NCI-H2107 (cell line): ENCODE measurements at places on chromosomes 13 and 19.

GRCh38 chr13:40540328-40541044 is 126.0 kb downstream of the FOXO1 start:
- no peak for DNase-seq

GRCh38 chr19:5865772-5866171 is 4.6 kb downstream of the FUT5 start:
- no peak for DNase-seq

DNA sequence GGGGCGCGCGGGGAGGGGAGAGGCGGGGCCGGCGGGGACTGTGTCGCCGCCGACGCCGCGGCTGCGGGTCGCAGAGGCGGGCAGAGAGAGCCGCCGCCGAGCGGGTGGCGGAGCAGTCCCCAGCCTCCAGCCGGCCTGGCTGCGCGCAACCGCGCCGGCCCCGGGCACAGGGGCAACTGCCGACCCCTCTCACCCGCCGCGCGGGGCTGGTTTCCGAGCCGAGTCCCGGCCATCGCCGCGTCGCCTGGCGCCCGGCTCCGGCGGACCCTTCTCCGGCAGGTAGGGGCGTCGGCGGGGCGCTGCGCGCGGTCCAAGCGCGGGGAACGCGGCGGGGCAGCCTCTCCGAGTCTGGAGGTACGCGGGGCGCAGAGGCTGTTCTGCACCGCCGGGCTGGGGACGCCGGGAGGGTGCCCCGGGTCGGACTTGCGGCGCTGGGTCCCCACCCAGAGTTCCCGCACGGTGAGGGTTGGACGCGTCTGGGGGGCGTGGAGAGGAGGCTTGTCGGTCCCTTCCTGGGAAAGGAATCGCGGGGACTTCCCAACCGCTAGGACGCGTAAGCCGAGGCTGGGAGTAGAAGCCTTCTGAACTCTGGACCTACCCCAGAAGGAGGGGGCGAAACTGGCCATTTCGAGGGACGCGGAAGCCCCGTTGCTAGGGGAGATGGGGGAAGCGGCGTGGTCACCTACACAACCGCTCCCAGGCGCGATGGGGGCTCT is 133.6 kb upstream of the MYO16 start:
- no peak for DNase-seq

GRCh38 chr13:109427148-109427547 is 359.2 kb downstream of the IRS2 start:
- no peak for DNase-seq

GRCh38 chr19:5804516-5805461 is at the start of gene NRTN:
NRTN (plus strand) TSS chr19:5805067; CDS start chr19:5824166, 19,099 bp downstream.
- no peak for DNase-seq

DNA sequence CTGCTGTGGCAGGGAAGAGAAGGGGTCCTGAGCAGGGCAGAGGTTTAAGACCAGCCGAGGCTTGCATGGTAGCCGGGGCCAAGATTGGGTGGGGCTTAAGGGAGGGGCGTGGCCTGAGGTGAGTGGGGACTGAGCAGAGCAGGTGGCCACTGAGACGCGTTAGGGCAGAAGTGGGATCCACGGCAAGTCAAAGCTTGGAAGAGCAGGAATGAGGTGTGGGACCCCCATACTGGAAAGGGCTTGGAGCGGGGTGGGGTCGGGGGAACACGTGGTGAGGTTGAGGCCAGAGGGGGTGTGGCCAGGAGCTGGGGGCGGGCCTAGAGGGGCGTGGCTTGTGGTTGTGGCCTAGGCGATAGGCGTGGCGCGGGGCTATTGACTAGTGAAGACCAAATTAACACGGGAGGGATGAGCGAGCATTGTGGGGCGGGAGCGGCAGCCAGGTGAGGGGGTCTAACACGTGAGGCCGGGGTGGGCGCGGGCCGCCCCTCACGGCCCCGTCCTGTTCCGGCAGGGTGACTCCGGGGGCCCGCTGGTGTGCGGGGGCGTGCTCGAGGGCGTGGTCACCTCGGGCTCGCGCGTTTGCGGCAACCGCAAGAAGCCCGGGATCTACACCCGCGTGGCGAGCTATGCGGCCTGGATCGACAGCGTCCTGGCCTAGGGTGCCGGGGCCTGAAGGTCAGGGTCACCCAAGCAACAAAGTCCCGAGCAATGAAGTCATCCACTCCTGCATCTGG is 3.3 kb downstream of the CFD start:
- no peak for DNase-seq

- no peak for DNase-seq
These were observed 10.0 kb downstream of the POLRMT start for GRCh38 chr19:623175-623916.

DNA sequence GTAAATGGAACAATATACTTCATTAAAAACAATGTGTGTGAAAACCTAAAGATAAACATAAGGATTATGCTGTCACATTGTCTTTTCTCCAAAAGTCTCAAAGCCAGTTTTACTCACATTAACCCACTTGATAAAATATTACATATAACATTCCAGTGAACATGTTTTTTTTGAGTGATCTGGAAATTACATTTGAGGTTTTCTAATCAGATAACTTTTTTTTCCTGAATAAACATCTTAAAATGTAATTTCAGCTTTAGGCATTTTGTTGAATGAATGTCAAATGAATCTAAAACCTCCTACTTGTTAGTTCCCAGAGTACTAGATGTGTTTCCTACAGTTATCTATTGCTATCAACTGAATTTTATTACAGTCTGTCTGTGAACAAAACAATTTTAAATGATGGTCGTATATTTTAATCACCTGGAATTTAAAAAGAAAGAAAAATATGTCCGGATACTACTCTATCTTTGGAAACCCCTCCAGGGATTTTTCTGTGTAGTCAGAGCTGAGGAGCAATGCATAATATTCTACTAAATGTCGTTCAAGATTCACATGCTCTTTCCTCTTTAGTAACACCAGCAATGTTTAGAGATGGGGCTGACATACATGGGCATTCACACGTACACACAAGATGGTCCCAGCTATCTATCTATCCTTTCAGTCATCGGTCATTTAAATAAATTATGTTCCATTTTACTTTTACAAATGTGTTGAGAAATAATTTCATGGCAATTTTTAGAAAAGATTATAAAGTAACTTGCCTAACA is 283.9 kb downstream of the KLF12 start:
- DNase-seq: no peak

GRCh38 chr13:85772367-85772766 is 26.9 kb downstream of the SLITRK6 start:
- DNase-seq: no peak

DNA sequence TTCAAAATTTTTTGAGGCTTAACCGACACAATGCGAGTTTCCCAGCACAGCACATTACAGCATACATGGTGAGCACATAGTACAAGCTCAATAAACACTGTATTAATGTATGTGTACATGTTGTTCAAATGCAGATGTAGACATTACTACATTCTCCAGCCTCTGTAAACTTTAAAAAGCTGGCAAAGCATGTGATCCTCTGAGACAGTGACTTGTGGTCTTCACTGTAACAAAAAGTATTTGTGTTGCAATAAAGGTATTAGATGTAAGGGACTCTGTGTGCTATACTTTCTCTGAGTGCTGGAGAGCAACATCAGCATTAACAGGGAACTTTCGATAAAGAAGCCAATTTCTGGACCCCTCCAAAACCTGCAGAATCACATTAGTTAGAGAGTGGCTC is 46.4 kb upstream of the ZNF254 start:
- no peak for DNase-seq

DNA sequence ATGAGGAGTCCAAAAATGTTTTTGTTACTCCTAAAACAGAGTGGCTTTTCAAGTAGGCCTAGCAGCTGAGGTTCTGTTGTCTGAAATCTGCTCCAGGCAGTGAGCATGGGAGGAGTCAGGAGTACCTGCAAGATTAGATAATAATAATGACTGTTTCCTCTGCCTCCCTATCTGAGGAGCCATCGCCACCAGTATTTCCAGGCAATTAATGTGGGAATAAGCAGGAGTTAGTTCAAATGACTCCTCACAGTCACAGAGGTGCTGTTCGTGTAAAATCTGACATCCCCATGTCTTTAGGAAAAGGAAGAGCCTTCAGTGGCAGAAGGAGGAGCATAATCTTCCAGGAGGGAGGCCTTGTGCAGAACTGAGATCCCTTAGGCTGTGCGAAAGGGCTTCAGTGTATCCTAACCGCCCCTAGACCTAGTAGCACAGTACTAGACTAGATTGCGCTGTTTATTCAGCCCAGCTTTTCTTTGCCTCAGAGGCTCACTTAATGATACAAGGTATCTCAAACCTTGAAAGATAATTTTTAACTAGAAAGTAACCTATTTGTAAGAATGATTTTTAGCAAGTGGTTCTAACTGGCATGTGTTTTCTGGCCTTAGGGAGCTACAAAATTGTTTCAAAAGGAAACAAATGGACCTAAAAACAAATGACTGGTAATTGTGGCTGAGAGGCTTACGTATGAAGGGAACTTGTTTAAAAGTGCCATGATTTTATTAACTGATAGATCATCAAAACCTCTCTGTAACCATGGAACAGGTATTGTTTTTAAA is 49.0 kb downstream of the FREM2 start:
- no peak for DNase-seq

- DNase-seq: no peak
These were observed 21.1 kb upstream of the CCDC97 start for GRCh38 chr19:41288673-41289530.

DNA sequence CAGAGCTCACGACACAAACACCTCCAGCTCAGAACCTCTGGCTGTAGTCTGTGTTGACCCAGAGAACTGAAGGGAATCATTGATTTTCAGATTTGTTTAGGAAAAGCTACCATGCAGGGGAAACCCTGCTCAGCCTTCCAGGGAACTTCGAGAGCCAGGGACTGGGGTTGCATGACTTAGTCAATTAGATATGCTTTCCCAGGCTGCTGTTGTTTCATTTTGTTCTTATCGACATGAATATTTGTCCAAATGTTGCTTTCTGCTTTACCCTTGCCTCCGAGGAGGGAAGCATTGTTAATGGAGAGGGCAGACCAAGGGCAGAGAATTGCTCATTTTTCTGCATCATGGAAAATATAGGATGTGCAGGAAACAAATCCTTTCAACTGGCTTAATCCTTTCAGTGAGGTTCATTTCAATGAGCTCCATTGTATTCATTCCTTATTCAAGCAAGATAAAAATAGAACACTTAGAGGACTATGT is 82.5 kb downstream of the KLF5 start:
- DNase-seq: no peak

- DNase-seq: no peak
These were observed 41.9 kb downstream of the TEX26 start for GRCh38 chr13:30974350-30974749.

DNA sequence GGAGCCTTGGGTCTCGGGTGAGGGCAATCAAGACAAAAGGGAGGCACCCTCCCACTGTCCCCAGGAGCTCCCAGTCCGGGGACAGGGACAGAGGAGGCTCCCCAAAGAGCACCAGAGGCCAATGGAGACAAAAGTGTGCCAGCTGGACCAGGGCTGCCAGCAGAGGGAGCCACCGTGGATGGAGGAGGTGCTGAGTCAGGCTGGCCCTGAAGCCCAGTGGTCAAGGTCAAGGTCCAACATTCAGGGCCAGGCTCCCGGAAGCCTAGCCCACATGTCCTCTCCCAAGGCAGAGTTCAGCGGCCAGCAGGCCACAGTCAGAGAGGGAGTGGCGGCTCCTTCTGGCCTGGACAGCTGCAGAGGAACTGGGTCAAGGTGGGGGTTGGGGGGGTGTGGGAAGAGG is 8.4 kb downstream of the COL5A3 start:
- no peak for DNase-seq

DNA sequence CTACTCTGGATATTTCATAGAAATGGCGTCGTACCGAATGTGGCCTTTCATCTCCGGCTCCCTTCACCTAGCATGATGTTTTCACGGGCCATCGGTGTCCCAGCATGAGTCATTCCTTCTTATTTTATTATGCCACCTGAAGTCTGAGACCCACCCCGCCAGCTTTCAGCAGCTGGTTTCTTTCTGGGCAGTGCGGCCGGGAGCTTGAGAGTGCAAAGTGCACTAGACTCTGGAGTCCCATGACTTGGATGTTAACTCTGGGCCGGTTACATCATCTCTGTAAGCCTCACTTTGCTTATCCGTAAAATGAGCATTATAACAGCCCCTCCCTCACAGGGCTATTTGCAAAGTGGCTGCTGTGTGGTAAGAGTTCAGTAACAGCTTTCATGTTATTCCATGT is 5.8 kb upstream of the KMT5C start:
- DNase-seq: no peak

DNA sequence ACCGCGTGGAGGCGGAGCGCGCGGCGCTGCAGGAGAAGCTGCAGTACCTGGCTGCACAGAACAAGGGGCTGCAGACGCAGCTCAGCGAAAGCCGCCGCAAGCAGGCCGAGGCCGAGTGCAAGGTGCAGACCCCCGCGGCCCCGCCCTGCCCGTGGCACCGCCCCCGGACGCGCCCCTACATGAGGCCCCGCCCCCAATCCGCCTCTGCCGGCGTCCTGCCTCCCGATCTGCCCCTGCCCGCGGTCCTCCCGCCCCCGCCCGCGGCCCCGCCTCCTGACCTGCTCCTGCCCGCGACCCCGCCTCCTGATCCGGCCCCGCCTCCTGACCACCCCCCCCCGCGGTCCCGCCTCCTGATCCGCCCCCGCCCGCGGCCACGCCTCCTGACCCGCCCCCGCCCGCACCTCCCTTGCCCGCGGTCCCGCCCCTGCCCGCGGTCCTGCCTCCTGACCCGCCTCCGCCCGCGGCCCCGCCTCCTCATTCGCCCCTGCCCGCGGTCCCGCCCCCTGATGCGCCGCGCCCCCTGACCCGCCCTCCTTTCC is 11.7 kb downstream of the PRR36 start:
- no peak for DNase-seq

- no peak for DNase-seq
These were observed 3.0 kb upstream of the COX6B1 start for GRCh38 chr19:35644987-35645679.

GRCh38 chr19:31113293-31113692 is 235.9 kb downstream of the TSHZ3 start:
- DNase-seq: no peak

GRCh38 chr13:93477238-93477637 is 250.6 kb downstream of the GPC6 start:
- no peak for DNase-seq

DNA sequence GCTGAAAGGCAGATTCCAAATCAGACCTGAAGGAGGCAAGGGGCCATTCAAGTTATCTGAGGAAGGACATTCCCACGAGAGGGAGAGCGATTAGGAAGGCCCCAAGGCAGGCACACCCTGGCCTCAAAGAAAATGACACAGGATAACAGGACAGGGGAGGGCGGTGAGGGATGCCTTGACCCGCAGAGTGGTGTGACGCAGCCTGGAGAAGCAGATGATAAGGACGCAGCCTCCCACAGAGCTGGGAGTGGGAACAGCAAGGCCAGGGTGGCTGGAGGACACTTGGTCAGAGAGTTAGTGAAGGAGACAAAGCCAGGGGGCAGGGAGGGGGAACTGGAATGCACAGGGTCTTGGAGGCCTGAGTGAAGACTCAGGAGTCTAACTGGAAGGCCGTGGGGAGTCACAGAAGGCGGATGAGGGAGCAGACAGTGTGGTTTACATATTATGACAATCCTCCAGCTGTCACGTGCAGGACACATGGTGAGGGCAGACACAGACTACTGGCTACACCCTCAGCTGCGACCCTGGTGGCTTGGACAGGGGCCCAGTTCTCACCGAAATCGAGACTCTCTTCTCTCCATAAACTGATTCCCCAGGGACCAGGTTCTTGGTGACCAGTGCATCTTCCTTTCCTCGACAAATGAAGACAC is 5.8 kb upstream of the DYRK1B start:
- DNase-seq: no peak
